Activated T-helper 9 cell treated with anti-CD3 and anti-CD28 coated beads, Interleukin-2, amount 50 U/mL, for 16 hours (primary cell): ENCODE measurements at places on chromosomes 2 and 18.

- no peak for DNase-seq
Observed at GRCh38 chr2:216059233-216059834, 22.3 kb downstream of the PECR start.

- no peak for DNase-seq
Observed at GRCh38 chr2:85635011-85635410, 19.0 kb downstream of the USP39 start.

GRCh38 chr18:8685141-8685913 lies 20.0 kb upstream of the MTCL1 start:
- DNase-seq: no peak

DNA sequence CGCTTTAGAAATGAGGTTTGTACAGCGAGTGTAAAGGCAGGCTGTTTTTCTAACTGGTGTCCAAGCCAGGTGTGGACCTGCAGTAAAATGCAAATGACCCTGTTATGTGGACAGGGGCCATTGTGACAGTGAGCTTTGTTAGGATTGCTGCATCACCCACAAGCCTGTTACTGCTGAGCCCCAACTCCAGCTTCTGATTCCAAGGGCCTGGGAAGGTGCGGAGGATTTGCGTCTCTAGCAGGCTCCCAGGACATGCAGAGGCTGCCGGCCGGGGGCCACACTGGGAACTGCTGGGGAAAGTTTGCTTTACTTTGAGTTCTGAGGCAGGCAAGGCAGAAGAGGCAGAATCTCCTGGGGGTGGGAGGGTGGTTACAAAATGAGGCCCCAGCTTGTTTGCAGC lies 164.1 kb downstream of the GLI2 start:
- no peak for DNase-seq

DNA sequence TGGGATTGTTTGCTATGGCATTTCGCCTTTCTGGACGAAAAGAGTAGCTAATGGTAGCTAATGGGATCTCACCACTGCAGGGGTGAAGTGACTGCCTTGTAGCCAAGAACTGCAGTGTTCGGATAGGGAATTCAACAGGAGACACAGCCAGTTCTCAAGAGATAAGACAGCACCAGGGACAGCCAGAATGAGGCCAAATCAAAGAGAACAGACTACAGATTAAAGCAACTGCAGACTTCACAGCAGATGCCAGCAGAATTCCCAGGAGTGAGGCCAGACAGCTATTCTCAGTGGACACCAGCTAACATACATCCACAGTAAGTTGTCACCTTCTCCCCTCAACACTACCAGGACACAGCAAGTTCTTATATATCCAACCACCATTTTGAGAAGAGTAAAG lies 124.0 kb downstream of the PLA2R1 start:
- DNase-seq: no peak

DNA sequence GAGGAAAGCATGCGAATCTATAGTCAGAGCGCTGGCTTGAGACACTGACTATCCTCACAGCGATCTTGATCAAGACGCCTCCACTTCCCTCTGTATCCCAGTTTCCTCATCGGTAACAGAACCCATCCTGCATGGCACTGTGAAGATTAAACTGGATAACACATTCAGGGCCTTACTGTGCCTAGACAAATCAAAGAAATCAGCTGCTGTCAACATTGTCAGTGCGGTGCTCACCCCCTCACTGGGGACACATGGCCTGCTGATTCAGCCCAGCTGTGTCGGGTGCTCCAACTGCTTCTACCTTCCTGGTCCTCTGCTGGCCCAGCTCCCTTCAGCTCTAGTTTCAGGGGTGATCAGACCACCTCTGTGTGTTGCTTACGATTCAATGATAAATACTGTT lies 268.6 kb upstream of the AGAP1 start:
- DNase-seq: no peak

DNA sequence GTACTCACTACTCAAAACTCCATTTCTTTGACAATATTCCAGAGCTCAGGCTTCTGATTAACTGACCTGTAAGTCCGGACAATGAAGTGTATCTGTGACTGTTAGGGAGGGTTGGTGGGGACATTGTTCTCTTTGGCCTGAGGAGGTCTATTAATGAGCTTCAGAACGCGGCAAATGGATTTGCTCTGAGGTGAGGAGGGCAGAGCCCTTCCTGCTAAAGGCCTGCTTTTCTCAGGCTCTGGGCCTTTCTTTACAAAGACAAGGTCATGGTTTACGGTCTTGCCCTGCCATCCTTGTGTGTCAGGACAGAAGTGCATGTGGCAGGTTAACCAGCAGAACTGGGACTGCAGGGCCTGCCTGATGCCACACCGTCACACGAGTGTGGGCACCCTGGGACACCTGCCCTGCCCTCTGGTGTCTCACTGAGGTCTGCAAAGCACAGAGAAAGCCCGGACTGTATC lies 7.2 kb downstream of the ALKAL2 start:
- no peak for DNase-seq

- DNase-seq: no peak
Observed at GRCh38 chr18:48802543-48803290, 148.0 kb downstream of the SMAD7 start.

DNA sequence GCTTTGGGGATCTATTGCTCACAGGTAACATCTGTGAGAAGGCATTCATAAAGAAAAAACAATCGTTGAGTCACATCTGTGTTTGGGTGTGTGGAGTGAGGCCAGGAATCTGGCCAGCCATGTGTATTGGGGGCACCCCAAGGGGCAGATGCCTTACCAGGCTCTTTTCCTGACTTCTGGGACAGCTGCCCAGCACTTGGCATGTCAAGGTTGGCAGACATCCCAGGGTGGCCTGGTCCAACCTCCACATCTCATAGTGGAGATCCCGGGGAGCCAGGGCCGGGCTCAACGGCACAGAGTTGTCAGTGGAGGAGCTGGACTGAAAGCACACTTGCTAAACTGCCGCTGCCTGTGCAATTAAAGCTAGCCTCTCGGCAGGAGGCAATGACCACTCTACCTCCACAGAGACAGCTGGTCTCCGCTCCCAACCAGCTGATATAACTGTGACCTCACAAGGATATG lies 75.3 kb upstream of the MGAT4A start:
- no peak for DNase-seq

GRCh38 chr18:39167990-39168389 lies 1602.4 kb upstream of the CELF4 start:
- no peak for DNase-seq

GRCh38 chr18:67788310-67789164 lies 272.0 kb upstream of the DSEL start:
- no peak for DNase-seq
